ENCODE measurements at places on chromosomes 1 and 21.

DNA sequence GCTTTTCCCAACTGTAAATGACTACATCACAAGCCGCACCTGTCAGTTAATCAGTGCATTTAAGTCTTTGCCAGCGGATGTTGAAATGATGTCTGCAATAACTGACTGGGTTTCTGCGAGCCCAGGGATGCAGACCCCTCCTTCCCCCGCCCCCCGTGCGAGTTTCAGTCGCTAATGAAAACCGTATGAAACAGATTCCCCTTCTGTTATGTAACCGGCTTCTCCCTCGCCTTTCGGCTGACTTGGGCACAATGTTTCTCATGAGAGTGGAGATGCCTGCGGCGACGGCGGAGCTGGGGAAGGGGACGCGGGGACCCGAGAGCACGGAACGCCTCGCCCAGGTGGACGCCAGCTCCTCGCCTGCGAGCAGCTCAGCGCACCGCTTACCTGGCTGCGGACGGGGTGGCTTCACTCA is 753 bp downstream of the KCNJ6 start:
- DNase-seq = peak; percentile 19

GRCh38 chr1:54307305-54307704 is 98.9 kb downstream of the SSBP3 start:
- no peak for DNase-seq

DNA sequence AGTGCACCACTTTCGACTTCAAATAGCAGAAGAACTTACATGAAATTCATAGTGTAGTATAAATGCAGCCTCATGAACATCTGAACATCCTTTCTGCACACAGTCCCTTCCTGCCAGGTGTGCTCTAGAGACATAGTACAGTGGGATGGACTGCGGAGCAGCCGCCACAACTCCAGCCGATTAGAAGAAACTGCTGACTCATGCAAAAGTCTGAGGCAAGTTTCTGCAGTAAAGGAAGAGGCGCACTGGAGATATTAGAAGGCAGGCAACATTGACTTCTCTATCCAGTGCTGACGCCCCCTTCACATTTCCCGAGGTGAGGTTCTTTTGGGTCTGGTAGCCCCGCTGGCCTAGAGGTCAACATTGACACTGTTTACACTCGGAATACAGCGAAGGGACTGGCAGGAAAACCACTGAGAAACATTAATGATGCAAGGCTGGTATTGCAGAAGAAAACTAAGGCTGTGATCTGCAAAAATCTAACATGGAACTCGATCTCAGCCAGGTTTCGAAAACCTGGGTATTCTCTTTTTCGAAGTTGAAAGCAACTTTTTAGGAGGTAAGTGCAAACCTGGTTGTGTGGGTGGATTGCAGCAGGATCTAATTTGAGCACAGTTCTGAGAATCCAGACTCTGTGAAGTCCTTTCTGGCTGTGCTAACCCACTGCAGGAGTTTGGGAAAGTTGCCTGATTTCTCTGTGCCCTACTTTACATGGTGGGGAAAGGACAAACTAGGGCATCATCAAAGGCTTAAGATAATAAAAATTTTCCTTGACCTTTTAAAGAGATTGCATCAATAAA is 90.7 kb downstream of the CDC7 start:
- no peak for DNase-seq

GRCh38 chr1:15684042-15684461 is at the start of gene PLEKHM2:
TSS of gene PLEKHM2 (plus strand) at chr1:15684320. CDS start at chr1:15684559, 239 bp downstream.
- no peak for DNase-seq

DNA sequence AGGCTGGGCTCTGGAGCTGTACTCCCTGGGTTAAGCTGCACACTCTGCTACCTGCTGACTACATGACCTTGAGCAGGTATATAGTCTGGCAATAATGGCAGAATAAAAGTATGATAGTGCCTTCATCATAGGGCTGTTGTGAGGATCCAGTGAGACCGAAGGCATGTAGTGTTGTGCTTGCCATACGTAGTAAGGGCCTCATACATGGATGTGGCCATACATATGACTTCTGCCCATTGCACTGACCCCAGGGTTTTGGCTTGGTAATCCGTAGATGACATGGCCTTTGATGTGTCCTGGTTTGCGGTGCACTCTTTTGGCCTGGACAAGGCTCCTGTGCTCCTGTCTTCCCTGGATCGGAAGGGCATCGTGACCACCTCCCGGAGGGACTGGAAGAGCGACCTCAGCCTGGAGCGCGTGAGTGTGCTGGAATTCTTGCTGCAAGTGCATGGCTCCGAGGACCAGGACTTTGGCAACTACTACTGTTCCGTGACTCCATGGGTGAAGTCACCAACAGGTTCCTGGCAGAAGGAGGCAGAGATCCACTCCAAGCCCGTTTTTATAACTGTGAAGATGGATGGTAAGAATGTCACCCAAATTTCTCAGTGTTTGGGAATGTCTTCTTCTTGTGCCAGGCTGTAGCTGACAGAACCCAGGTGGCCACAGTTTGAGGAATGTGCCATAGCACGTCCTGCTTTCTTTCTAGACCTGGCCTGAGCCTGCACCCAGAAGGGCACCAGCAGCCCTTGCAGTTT is 17.0 kb upstream of the CD101 start:
- no peak for DNase-seq

GRCh38 chr1:20126806-20127440 is 7.6 kb upstream of the PLA2G2D start:
- DNase-seq = no peak

- no peak for DNase-seq
Measured at GRCh38 chr1:201176940-201177339, 13.7 kb upstream of the IGFN1 start.

DNA sequence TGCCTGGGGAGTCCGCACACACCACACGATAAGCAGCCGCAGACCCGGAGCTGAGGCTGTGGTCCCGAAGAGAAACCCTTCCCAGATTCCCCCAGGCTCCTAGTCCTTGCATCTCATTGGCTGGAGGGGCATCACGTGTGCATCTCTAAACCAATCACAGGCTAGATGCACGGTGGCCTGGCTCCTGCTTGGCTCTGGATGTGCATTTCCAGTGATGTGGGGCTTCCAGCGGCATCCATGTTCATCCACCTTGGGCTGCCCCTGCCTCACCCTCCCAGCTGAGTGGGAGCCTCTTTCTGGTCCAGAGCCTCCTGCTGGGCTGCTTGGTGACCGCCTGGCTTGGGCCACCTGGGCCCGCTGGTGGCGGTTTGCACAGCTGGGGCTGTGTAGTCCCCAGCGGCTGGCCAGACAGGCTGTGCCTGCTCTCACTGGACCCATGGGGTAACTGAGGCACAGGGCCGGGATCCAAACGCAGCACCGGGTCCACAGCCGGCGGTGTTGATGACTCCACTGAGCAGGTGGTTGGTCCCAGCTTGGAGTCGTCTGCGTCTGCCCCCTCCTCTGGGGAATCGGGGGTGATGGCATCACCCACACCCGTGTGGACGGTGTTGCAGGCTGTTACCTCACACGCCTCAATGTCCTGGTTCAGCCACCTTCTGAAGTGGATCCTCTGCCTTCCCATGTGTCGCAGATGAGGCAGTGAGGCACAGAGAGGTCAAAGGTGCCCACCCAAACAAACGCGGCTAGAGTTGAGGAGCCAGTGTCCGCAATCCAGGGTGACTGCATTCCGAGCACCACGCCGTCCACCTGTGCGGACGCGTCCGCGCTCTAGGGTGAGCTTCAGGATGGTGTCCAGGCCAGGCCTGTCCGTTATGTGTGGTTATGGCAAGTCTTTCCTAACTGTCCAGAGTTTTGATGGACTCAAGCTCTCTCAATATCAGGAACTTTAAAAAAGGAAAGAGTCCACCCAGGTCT is 41.3 kb downstream of the COL6A1 start:
- DNase-seq = no peak

DNA sequence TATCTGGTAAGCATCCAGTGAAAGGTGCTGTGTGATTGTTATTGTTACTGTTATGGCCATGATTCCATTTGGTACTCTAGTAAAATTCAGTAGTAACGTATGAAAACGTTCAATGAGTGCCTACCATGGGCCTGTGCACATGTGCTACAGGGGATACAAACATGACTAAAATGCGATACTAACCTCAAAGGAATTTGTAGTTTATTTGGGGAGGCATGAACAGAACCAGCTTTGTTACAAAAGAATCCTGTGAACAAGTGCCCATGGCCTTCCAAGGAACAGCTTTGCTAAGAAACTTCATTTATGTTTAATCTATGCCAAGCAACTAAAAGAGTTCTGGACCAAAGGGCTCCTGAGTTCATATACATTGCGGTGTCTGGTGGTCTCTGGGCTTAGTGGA is 28.7 kb downstream of the PTGFR start:
- DNase-seq = no peak

GRCh38 chr1:220748089-220748934 is at the start of gene MTARC2:
TSS of gene MTARC2 (plus strand) at chr1:220748322. CDS start at chr1:220748532, 210 bp downstream.
- peak; percentile 42 for DNase-seq

DNA sequence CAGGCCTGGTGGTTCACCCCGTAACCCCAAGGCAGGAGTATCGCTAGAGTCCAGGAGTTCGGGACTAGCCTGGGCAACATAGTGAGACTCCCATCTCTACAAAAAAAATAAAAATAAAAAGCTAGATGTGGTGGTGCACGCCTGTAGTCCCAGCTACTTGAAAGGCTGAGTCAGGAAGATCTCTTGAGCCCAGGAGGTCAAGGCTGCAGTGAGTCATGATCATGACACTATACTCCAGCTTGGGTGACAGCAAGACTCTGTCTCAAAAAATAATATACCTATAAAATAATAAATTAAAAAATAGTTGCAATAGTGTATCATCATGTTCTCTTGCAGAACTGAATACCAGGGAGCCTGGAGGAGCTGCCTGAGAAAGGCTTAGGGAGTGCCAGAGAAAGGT is 19.9 kb upstream of the TMEM39B start:
- DNase-seq = no peak

DNA sequence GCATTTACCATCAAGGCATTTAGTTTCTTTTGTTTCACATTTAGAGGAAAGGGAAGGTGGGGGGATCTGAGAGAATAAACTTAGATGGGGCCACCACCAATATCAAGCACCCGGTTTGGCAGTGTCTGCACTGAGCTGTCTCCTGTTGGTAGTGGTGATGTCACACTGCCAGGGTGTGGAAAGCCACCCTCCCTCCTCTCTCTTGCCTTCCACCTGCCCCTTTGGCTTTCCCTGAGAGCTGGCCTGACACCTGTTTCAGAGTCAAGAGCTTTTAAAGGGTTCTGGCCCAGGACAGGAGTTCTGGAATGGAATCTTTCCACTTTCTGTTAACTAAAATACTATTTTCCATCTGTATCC is 13.4 kb downstream of the ATF3 start:
- DNase-seq = no peak

- no peak for DNase-seq
Measured at GRCh38 chr1:201791779-201792173, 37.2 kb upstream of the IPO9 start.

DNA sequence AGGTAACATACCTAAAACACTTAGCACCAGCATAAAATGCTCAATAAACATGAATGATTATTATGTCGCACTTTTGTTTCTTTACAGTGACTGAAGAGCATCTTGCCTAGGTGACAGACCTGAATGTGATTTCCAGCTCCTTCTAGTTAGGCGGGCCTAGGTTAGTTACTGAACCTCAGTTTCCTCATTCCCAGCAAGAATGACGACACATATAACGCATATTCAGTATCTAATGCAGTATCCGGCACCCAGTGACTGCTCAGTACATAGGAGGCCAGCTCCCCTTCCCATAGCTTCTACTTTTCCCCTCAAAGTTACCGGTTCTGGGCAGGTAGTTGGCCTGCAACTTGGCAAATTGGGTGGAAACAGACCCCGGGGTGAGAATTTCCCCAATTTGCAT is 763 bp downstream of the AUNIP start:
- DNase-seq = no peak

DNA sequence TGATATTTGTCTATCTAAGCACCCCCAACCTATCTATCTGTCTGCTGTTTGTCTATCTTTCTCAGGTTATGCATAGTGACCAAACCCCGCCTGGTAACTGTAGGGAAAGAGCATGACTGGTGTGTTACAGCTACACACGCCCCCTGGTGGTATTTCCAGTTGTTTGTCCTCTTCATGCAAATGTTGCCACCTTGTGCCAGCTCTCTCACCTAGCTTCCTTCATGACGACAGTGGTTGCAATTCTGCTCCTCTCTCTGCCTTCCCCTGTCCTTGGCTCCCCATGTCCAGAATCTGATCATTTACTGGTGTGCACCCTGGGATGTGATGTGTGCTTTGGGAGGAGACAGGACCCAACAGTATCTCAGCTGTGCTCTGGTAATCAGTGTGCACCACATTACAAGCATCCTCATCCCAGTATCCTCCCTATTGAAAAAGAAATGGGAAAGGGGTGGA is 8.1 kb upstream of the INKA2 start:
- no peak for DNase-seq

GRCh38 chr1:23083714-23084480 is 64.6 kb downstream of the KDM1A start:
- no peak for DNase-seq

- no peak for DNase-seq
Measured at GRCh38 chr1:111880881-111881837, 108.3 kb downstream of the KCND3 start.

- no peak for DNase-seq
Measured at GRCh38 chr1:233721004-233721595, 107.2 kb downstream of the KCNK1 start.

DNA sequence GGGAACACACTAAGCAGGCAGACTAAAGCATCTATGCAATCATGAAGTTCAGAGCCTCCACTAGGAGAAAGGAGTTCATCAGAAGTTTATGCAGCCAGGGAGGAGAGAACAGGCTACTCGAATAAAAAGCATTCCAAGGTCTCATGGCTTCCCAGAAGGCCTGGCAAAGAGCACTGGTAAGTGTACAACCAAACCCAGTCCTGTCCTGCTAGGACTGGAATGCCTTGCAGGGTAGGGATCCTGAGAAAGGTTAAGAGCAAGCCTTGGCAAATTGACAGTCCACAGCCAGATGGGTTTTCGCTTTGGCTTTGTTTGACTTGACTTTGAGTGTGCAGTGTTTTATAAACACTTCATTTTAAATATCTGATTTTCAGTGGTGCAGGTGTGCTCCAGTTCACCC is 133.6 kb upstream of the ATP1B1 start:
- no peak for DNase-seq

GRCh38 chr1:41698916-41699860 is 214.7 kb upstream of the EDN2 start:
- DNase-seq = no peak

- DNase-seq = no peak
Measured at GRCh38 chr1:56469640-56470371, 109.6 kb downstream of the PLPP3 start.

Data from NCI-H524 treated with DMSO at 0.1 percent for 48 hours (cell line).